ENCODE measurements at places on chromosomes 3 and 15. TPM values are rescaled to one million over a fixed set of nuclear protein-coding genes. Genes with fewer than 3 reads are reported as not detected.

The SLCO3A1 gene
- 6.5 TPM for total RNA-seq

The FAM131A gene
- total RNA-seq, result 24.9 TPM

The FBXL22 gene
- 5.7 TPM for total RNA-seq

The LRTM1 gene
- not detected for total RNA-seq

The PLAAT1 gene
- 2.0 TPM for total RNA-seq

The UBA7 gene
- total RNA-seq, result 3.2 TPM

The SENP7 gene
- total RNA-seq, result 5.0 TPM

The CSPG4 gene
- total RNA-seq, result 73.2 TPM

The EPHA6 gene
- not detected for total RNA-seq

The CRABP1 gene
- not detected for total RNA-seq

The TMCO5A gene
- total RNA-seq, result not detected

The P2RY13 gene
- total RNA-seq, result not detected

The USP13 gene
- 4.4 TPM for total RNA-seq

The PBRM1 gene
- total RNA-seq, result 41.5 TPM

The GOLGA8S gene
- total RNA-seq, result not detected

The MYEF2 gene
- total RNA-seq, result 4.5 TPM

The C3orf20 gene
- not detected for total RNA-seq

The ATP13A4 gene
- total RNA-seq, result 4.4 TPM

The PRRT3 gene
- total RNA-seq, result 2.0 TPM

The CPN2 gene
- total RNA-seq, result not detected

The GOLGA6B gene
- total RNA-seq, result not detected

The HCN4 gene
- not detected for total RNA-seq

The CACNA1D gene
- not detected for total RNA-seq

The DNAJA4 gene
- 6.1 TPM for total RNA-seq

The NDN gene
- total RNA-seq, result 62.1 TPM

The TRIM42 gene
- not detected for total RNA-seq

The ZNF197 gene
- total RNA-seq, result 9.0 TPM

The ROBO2 gene
- 0.28 TPM for total RNA-seq

The ALDH1A3 gene
- 494 TPM for total RNA-seq

The PEX5L gene
- total RNA-seq, result 0.07 TPM

The ALS2CL gene
- total RNA-seq, result 57.3 TPM

The CTXND1 gene
- not detected for total RNA-seq

The CCR8 gene
- total RNA-seq, result not detected

The SMCO1 gene
- total RNA-seq, result not detected

The UCN2 gene
- 15.2 TPM for total RNA-seq

The MORC1 gene
- not detected for total RNA-seq

The CD96 gene
- not detected for total RNA-seq

The NEK10 gene
- not detected for total RNA-seq

The ANKRD63 gene
- total RNA-seq, result not detected

The MAP6D1 gene
- total RNA-seq, result 4.2 TPM

The EXD1 gene
- total RNA-seq, result not detected

The A4GNT gene
- total RNA-seq, result not detected

The PRSS50 gene
- total RNA-seq, result not detected

The GOLGA6L10 gene
- total RNA-seq, result not detected

The ULK4 gene
- 3.7 TPM for total RNA-seq

The ADPRH gene
- total RNA-seq, result 0.46 TPM

The ABHD17C gene
- 20.8 TPM for total RNA-seq

The MAGEL2 gene
- total RNA-seq, result not detected
